ENCODE measurements at places on chromosomes 2 and 18. TPM values are rescaled to one million over a fixed set of nuclear protein-coding genes. Genes with fewer than 3 reads are reported as not detected.

Gene SIX3
- not detected for total RNA-seq

DNA sequence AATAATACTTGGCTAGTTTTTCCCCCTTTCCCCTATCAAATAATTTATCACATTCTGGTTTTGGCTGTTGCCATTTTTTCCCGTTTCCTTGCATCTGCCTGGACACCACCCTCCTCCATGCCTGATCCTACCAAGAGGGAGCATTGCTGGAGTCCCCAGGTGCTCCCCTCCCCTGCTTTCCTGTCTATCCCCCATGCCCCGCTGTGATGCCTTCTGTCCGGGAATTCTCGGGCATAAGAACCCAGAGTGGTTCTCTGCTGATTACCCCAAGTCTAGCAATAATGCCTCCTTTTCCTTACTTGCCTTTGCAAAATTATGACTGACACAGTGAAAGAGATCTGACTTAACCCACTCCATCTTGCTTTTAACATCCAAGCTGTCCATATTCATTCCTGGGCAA, 248.0 kb upstream of the PXDN start:
- DNase-seq: no peak

Gene STEAP3
- total RNA-seq: 50.9 TPM

DNA sequence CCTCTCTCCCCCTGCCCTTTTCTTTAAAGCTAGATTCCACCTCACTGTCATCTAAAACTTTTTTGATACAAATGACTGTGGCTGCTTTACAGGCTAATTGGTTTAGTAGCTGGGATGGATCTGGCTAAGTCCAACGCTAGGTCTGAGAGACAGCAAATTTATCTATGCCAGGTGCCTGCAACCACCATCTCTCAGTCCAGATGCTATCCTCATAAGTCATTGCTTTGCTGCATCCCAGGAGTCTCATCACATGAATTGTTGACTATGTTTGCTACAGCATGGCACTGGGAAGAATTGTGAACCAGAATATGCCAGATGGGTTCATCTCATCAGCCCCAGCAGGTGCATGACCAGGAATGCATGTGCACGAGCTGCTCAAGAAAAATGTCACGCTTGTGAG, 100.0 kb upstream of the PID1 start:
- DNase-seq: no peak

Gene ECEL1
- total RNA-seq: not detected

DNA sequence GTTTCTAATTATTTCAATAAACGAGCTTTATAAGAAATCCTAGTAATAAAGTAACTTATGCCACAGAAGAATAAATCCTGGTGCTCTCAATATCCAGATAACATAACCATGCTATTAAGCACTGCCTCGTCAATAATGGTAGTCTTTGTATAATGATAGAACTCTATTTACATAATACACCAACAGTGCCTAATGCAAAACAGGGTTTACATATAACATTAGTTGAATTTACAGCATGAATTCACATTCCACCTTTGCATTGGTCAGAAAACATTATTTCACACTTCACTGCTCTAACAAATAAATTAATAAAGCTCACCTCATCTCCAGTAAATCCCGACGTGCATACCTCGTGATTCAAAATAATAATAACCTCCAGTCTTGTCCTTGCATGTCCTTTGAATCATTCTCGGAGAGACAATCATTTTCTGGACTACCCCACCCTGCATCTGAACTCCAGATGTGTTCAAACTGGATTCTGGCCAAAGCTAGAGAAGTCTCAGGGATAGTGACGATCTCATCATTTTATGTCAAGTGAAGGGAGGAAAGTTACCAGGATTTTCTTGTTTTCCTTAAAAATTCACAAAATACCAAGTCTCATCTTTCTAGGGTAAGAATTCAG, 189.2 kb downstream of the NCKAP5 start:
- DNase-seq: peak; percentile 30

Gene HTRA2
- total RNA-seq: 32.9 TPM

Gene RAD51AP2
- not detected for total RNA-seq

DNA sequence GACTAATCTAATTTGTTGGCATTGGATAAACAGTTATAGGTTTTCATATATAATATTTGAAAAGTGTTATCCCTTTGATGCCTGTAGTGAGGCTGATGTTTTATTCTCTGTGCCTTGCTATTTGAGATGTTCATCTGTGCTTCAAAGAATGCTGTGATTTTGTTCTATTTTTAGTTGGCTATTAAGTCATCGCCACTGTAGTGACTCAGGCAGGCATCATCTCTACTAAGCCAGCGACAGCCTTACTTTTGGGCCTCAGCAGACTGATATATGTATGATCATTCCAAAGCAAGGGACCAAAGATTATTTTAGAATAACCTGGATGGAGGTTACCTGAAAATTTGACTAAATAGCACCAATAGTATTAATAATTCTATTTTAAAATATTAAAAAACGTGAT, 1674.5 kb upstream of the NXPH2 start:
- DNase-seq: peak; percentile 72

DNA sequence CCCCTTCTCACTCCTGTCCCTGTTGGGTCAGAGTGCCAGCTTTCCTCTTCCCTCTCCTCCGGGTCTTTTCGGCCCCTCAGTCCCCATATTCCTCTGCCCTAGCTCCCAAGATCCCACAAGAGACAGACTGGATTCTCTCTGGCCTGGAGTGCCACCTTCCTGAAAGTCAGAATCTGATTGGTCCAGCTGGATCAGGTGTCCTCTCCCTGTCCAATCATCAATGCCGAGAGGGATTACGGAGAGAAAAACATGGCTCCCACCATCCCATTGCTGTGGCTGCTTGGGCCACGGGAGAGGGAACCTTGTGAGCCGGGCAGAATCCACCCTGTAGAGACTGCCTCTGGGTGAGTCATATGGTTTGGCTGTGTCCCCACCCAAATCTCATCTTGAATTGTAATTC, 2.7 kb upstream of the MROH2A start:
- no peak for DNase-seq

Gene LRRC30
- total RNA-seq: not detected

Measured in fibroblast of the aortic adventitia (primary cell).